ENCODE measurements at places on chromosomes 13 and 19.

- DNase-seq, result no peak
These were observed 19.7 kb upstream of the EHD2 start for GRCh38 chr19:47693489-47693888.

DNA sequence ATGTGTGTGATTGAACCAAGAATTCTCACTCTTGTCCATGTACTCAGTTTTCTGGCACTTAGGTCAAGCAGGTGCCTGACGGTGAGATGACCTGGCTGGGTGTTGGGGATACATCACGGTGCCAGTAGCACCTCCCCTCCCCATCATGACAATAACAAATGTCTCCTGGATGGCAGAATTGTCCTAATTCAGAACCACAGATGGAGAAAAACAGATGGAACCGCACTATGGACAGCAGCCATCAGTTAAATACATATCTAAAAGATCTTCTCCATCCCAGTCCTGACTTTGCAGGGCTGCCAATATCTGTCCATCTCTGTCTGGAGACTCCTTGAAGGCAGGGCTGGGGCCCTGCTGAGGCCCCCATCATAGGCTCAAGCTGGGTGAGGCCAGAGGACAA lies 126.9 kb downstream of the PTPRS start:
- no peak for DNase-seq

DNA sequence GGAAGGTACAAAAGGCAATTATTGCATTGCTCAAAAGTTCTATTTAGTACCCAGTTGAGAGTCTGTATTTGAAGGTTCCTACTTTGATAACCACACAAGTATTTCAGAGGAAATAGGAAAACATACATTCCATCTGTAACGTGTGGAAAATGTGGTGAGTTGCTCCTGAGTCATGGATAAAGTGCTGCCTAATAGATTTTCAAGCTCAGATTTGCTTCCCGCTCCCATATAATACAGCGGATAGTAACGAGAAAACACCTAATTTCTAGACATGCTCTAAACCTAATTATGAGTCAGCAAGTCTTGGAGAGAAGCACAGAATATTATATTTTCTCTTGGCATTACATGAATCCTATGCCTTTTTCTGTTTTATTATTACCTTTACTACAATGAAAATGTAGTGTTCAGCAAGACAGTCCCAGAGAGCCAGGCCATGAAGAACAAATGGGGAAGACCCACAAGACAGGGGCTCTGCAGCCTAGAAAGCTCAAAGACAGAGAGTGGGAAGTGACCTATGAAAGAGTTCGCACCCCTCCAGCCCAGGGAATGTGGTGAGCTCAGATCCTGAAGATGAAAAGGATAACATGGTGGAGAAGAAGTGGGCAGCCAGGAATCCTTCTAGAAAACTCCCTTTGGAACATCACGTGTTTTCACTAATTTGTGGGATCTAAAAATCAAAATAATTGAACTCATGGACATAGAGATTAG lies 116.1 kb downstream of the STARD13 start:
- DNase-seq, result no peak

GRCh38 chr13:96091164-96092117 lies 1.5 kb downstream of the HS6ST3 start:
- no peak for DNase-seq

GRCh38 chr19:35021596-35021995 lies 8.7 kb upstream of the SCN1B start:
- DNase-seq, result no peak

GRCh38 chr13:96809366-96810096 lies 184.7 kb downstream of the OXGR1 start:
- DNase-seq, result no peak

DNA sequence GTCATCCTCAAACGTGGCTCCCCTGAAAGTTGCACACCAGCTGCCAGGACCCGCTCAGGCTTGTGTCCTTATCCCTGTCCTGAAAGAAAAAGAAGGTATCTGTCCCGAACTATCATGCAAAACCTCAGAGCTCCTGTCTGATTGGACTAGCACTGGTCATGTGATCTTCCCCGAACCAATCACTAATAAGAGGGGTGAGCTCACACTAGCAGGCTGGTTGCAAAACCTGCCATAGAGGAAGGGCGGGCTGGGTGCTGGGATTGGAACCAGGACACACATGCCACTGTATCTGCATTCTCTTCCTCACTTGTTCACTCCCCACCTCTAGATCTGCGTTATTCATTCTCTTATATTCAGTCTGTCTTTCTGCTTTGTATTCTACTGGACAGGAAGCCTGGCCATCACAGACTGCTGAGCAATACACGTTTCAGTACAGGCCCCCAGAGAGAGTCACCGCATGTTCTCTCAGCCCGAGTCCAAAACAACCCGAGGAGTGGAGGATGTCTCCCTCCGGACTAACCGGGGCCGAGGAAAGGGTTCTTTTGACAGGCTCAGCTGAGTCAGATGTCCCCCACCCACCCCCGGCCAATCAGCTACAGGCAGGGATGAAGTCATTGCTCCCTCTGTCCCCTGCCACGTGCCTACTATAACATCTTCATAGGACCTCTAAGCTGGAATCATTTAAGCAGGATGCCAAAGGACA lies 97.7 kb downstream of the SIPA1L3 start:
- no peak for DNase-seq

- no peak for DNase-seq
These were observed 362.4 kb downstream of the KCTD12 start for GRCh38 chr13:76523740-76524340.

- no peak for DNase-seq
These were observed 39.6 kb upstream of the CYP4F8 start for GRCh38 chr19:15575406-15575805.

- DNase-seq, result no peak
These were observed 63.9 kb downstream of the GPC6 start for GRCh38 chr13:93290503-93290902.

GRCh38 chr19:38674388-38675171 lies 27.1 kb downstream of the ACTN4 start:
- DNase-seq, result no peak

DNA sequence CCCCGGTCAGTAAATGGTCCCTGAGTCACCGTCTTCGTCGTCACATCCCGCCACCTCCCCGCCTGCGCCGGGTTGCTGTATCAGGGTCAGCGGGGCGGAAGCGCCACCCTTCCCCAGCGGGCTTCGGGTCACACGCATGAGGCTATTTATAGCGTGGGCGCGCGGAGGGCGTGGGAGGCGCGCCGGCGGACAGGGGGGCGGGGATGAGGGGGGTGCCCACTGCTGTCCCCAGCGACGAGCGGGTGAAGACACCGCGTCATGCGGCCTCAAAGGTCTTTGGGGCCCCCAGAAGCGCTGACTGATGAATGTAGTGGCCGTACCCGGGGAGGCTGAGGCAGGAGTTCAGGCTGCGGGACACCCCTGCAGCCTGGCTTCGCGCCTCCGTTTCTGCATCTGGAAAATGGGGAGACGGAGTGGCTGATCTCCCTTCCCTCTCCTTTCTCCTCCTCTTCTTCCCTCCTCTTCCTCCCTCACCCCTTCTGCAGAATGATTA lies 7.9 kb downstream of the UNC13A start:
- peak; percentile 13 for DNase-seq

GRCh38 chr19:13799669-13800068 lies 4.4 kb downstream of the ZSWIM4 start:
- no peak for DNase-seq

DNA sequence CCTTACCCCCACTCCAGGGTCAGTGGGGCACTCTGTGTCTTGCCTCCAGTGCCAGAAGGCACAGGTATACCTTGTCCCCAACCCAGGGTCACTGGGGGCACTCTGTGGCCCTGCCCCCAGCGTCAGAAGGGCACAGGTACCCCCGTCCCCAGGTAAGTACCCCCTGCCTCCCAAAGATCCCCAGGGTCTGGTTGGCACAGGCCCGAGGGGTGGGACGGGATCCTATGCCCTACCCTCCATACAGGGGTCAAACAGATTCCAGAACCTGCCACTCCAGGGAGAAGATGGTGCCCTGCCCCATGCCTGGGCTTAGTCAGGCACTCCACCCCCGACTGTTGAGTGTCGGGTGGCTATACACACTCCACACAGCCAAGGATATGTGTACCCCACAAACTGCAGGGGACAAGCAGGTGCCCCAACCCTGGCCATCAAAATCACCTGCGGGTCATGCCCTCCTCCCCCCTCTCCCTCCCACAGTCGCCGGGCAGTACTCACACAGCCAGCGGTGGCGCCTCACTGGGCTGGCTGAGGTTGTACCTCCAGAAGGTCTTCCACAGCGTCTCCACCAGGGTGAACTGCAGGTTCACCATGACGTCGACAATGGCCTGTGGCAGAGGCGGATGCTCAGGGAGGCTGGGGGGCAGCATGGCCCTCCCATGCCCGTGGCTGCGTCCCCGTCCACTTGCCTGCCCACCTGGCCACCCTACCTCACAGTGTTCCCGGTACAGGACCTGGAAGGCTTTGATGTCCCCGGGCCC lies 13.8 kb downstream of the DCAF15 start:
- DNase-seq, result no peak

DNA sequence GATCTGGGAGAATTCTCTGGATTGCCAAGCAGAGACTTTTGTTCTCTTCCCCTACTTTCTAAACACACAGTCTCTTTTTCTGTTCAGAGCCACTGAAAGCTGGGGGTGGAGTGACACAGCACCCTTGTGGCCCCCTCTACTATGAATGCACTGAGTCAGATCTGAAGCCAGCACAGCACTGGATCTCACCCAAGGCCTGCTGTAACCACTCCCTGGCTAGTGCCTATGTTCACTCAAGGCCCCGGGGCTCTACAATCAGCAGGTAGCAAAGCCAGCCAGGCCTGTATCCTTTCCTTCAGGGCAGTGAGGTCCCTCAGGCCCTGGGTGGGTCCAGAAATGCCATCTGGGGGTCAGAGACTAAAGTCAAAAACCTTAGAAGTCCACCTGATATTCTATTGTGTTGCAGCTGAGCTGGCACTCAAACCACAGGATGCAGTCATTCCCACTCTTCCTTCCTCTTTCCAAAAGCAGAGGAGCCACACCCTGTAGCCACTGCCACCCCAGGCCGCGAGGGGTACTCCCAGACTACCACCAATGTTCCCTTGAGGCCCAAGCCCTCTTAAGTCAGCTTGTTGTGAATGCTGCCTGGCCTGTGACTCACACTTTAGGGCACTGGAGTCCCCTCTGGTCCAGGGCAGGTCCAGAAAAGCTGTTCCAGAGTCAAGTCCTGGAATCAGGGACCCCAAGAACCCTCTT lies 110.1 kb upstream of the RXFP2 start:
- DNase-seq, result no peak

GRCh38 chr13:113754691-113755090 lies 4.3 kb upstream of the TMEM255B start:
- no peak for DNase-seq

DNA sequence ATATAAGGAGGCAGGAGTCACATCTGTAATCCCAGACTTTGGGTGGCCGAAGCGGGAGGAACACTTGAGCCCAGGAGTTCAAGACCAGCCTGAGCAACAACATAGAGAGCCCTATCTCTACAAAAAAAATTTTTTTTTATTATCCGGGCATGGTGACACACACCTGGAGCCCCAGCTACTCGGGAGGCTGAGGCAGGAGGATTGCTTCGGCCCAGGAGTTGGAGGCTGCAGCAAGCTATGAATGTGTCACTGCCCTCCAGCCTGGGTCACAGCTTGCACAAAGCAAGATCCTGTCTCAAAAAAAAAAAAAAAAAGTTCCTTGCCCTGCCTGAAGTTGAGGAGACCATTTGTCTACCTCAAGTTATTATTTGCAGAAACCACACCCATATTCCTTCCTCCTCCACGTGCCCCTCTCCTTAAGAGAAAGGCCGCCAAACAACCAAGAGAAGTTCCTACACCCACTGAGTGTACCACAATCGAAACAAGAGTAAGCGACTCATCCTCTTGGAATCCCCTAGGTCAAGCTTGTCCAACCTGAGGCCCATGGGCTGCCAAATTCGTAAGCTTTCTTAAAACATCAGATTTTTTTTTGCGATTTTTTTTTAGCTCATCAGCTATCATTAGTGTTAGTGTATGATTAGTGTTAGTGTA lies 2.2 kb downstream of the ABCC4 start:
- no peak for DNase-seq

DNA sequence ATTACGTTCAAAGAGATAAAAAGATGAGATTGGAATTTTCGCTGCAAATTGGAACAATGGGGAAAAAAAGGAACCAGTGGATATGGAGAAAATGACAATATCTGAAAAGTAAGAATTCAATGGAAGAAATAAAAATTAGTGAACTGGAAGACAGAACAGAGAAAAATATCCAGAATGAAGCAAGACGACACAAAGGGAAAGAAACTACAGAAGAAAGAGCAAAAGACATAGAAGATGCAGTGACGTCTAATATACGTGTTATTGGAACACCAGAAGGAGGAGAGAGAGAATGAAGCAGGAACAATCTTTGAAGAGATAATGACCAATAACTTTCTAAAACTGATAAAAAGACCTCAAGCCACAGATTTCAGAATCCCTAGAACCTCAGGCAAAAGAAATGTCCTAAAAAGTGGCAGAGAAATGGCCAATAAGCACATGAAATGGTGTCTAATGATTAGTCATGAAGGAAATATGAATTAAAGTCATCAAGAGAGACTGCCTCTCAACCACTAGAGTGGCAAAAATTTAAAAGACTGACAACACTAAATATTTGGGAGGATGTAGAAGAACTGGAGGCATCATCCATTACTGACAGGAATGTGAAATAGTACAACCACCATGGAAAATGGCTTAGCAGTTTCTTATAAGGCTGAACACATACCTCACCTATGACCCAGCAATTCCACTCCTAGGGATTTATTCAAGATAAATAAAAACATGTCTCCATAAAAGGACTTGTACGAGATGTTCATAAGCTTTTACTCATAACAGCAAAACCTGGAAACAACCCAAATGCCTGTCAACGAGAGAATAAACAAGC lies 56.5 kb downstream of the GADD45B start:
- no peak for DNase-seq

GRCh38 chr13:30088312-30088855 lies 219.0 kb downstream of the KATNAL1 start:
- DNase-seq, result no peak

GRCh38 chr19:14441041-14441938 lies 8.2 kb downstream of the PKN1 start:
- no peak for DNase-seq

DNA sequence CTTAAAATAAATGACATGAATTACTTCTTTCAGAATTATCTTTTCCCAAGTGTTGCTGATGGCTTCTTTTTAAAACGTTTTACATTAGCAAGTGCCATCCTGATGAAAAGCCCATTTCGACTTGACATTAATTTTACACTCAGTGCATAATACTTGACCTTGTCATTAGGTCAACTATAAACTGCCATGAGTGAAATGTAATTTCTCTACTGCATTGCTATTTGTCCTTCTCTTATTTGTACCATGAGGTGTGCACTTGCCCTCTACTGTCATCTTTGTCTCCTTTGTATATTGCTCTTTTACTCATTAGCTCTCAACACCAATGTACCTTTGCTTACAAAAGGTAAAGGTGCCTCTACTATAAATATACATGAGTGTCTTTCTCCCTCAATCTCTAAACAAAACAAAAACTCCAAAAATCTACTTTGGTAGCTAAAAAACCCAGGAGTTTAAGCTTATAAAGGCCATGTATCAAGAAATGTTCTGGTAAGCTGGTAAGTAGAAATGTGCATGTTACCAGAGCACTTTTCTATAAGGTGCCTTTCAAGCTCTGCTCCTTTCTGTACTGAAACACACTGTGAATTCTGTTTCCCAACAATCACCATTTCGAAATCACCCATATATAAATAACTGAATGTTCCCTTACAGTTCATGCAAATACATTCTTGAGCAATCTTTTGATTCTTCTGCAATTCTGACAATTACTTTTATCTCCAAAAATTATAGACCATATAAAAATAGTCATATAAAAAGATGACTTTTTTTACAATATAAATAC lies 351.4 kb downstream of the SLITRK5 start:
- DNase-seq, result no peak

GRCh38 chr19:12000152-12000981 lies 35.1 kb downstream of the ZNF433 start:
- DNase-seq, result no peak

All from activated effector memory CD4-positive, alpha-beta T cell treated with Interleukin-2 at 50 U/mL for 16 hours (primary cell).